Left lung (tissue), 14 donors: ENCODE measurements at places on chromosomes 5 and 9. TPM values are rescaled to one million over a fixed set of nuclear protein-coding genes. Genes with fewer than 3 reads are reported as not detected.

TLR4 gene
- polyA plus RNA-seq: 13.1 TPM

DNA sequence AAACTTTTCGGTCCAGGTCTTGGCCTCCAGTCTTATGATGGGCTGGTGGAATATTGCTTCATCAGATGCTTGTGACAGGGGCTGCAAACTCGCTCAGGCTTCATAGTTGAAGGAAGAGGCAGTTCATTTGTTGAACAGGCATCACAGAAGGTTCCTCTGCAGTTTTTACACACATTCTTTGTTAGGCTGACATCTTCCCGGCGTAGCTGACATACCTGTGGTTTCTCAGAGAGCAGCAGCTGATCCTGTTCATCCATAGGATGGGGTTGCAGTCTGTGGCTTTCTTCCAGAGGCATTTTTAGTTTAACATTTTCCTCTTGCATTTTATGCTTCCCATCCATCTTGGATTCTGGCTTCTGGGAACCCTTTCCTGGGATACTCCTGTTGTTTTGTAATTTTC, 1255.2 kb downstream of the EFNA5 start:
- DNase-seq: no peak

REEP5 gene
- polyA plus RNA-seq: 70.1 TPM

DNA sequence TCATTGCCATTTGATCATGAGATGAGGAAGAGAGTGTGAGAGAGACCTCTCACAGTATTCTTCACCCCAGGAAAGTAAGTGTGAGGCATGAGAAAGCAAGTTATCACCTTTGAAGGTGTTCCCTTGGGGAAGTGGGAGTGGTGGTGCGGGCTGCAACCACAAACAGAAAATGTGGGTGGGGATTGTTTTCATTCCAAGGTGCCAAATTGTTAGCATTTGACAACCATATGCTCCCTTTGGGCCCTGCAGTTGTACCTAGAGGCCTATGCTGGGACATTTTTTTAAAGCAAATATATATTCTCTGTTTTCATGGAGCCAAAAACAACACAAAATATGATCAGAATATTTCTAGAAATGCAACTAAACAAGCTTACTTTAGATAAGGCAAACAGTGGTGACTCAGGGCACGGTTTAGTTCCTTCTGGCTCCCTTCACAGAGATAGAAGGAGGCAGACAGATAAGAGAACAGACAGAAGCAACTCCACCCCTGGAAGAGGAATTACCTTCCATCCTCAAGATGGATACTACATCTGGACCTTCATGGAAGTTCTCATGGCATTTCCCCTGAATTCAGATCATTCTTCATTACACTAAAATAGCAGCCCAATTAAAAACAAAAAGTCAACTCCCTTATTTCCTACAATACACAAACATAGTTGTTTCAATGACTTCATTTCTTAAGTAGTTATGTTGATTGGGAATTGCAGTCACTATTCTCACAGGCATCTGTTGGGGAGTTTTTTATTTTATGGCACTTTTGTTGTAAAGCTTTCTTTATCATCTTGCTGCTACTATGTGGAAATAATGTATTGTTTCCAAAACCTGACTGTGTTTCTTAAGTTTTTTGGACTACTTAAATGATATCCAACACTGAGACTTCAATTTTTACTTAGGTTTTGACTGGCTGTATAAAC, 416.6 kb downstream of the PLK2 start:
- no peak for DNase-seq

- no peak for DNase-seq
Observed at GRCh38 chr5:144361406-144361805, 190.7 kb downstream of the KCTD16 start.

GFI1B gene
- polyA plus RNA-seq: 1.4 TPM

GRCh38 chr9:119768266-119768665, 399.0 kb upstream of the BRINP1 start:
- no peak for DNase-seq

GRCh38 chr9:3138231-3139229, 294.6 kb upstream of the PUM3 start:
- no peak for DNase-seq

- DNase-seq: no peak
Observed at GRCh38 chr5:178440181-178440580, 150.0 kb downstream of the COL23A1 start.

MIER3 gene
- polyA plus RNA-seq: 36.4 TPM

DNA sequence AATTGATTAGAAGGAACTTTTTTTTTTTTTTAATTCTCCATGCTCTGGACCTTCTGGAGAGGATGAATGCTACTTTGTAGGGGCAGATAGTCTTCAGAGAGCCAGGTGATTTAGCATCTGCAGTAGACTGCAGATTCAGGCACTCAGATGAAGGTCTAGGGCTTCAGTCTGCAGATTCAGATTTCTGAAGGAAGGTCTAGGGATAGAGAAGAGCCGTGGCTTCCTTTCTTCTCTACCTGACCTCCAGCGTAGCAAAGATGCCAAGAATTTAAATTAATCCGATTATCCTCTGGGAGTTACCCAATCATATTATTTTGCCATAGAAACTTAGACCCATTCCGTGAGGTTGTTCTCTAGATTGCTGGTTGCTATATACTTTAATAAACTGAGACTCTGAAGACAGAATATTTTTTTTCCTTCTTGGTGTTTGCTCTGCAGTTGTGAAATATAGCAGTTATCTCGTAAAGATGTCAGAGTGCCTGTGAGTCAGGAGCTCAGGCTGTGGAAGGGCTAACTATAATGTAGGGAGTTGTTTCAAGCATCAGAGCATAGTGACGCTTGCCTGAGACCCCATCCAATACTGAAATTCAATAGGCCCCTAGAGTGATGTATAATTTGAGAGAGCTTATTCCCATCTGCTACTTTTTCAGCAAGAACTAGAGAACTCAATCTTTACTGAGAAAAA, 132.7 kb upstream of the SLC12A2 start:
- DNase-seq: no peak

DNA sequence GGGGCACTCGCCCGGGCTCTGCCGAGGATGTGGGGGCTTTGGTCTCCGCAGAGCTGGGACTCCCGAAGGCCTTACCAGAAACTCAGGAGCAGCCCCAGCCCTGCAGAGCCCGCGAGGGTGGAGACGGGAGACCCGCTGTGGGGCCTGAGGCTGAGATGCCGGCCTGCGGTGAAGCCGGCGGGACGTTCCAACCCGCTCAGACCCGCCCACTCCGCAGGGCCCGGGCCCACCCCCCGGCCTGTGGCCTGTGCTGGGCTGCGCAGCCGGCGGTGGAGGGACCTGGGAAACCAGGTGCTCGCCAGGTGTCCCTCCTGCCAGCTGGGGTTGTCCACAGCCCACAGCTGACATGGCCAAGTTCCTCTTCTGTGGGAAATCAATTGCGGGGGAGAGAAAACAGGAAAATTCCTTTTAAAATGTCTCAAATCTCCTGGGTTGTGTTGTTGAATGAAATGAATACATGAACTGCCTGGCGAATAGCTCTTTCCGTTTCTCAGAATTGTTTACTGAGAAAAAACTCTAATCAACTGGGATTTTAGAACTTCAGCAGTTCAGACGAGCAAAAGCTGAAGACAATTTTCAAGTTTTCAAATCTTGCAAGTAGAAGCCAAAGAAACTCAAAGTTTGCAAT, 49.0 kb upstream of the IRX4 start:
- DNase-seq: peak; percentile 79

- no peak for DNase-seq
Observed at GRCh38 chr9:71858812-71859211, 52.2 kb downstream of the ABHD17B start.

ACER2 gene
- 2.9 TPM for polyA plus RNA-seq

GRCh38 chr5:179346875-179347274, 1.6 kb upstream of the ADAMTS2 start:
- no peak for DNase-seq

GRCh38 chr9:83041771-83042170, 21.2 kb downstream of the RASEF start:
- DNase-seq: no peak

DNA sequence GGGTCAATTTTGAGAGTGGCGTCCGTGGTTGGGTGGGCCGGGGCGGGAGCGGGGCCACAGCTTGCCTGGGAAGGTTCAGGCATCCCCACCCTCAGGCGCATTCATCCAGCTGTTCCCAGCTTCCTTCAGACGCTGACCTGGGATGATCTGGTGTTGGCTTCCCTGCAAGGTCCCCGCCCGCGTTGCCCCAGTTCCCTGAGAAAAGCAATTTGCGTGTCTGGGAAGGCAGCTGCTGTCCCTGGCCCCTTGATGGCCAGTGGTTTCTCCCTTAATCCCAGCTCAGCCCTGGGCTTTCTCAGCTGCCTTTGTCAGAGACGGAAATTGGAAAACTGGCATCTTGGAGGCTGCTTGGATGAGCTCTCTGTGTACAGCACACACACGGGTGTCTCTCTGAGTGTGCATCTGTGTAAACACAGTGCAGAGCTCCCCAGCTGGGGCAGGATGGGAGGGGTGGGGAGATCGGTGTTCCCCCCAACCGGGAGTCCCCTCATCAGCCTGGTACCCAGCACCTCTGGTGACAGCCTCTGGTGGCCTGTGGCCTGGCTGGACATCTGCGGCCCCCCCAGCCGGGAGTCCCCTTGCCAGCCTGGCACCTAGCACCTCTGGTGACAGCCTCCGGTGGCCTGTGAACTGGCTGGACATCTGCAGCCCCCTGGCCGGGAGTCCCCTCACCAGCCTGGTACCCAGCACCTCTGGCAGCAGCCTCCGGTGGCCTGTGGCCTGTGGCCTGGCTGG, 94.0 kb downstream of the COL5A1 start:
- no peak for DNase-seq

DNA sequence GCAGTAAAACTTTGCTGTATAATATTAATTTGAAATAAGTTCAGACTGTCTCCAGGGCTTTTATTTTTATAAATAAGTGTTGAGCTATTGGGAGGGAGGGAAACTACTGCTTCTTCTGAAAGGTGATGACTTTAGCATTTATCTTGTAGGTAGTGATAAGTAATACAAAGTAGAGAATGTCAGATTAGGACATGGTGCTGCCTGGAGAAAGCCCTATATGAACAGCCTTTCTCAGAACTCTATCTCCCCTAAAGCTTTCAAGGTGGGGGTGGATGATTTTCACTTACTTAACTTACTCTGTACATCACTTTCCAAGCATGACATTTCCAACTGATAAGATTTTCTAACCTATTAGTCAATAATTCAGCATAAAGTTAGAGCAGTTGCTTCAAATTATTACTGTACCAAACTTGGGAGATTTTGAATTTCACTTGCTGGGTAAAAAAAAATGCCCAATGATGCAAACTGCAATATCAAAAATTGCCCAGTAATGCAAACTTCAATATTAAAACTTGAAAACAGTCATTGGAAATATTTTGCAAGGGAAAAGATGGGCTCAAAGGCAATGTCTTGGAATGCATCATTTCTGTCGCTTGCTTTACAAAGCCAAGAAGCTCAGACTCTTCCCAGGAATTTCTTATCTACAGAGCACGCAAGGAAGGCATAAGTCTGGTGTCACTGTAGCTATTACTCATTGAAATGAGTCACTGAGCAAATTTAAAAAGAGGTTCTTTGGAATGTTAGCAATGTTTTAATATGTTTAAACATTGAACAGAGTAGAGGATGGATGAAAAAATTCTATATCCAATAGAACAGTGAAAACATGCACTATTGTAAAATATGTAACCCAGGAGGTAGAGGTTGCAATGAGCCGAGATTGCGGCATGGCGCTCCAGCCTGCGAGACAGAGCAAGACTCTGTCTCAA, 569.5 kb downstream of the PSAT1 start:
- DNase-seq: no peak

- DNase-seq: no peak
Observed at GRCh38 chr9:117612317-117612716, 91.9 kb upstream of the TLR4 start.

GRCh38 chr5:16912080-16912479, 24.0 kb downstream of the MYO10 start:
- DNase-seq: no peak

JAK2 gene
- polyA plus RNA-seq: 14.4 TPM

GRCh38 chr5:170104299-170104698, 1.4 kb upstream of the FOXI1 start:
- no peak for DNase-seq

CRB2 gene
- 0.21 TPM for polyA plus RNA-seq

DNA sequence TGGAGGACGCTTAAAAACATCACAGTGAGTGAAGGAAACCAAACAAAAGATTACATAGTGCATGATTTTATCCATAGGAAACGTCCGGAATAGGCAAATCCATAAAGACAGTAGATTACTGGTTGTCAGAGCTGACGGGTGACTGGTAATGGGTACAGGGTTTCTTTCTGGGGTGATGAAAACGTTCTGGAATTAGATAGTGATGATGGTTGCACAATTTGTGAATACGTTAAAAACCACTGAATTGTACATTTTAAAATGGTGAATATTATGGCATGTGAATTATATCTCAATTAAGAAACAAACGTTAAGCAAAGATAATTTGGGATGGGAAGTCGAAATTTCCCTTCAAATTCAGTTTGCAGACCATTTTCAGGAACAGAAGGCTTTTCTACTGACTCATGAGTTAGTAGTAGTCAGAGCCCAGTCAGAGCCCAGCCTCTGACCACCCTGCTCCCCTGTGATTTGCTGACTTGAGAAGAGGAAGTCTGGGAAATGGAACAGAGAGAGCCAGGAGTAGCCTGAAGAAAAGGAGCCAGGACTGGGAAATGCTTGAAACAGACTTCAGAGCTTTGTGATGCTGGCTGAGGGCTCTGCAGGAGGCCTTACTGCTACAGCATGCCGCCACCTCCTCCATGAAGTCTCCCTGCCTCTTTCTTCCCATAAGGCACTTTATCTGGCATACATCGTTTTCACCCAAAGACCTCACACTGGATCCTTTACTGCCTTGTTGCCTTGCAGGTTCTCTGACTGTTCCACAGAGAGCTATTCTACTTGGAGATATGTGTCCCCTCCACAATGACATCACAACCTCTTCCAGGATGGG, 46.4 kb upstream of the CTNNA1 start:
- no peak for DNase-seq

DNA sequence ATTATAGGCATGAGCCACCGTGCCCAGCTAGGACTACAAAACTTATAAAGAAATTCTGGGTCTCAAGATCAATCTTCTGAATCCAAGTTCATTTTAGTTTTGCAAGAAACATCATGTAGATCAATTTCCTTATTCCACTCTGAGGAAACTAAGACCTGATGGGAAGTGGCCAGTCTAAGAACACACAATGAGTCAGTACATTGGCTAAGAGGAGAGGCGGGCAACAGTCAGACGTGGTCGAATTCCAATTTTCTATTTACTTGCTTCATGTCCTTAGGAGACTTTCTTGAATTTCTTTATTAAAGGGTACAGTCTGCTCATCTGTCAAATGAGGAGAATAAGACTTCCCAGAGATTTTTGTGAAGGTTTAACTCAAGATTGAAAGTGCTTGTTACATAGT, 432.1 kb upstream of the BRINP1 start:
- DNase-seq: no peak

- DNase-seq: no peak
Observed at GRCh38 chr9:3215658-3216057, 310.1 kb downstream of the RFX3 start.

- DNase-seq: no peak
Observed at GRCh38 chr5:164934039-164934438, 1428.6 kb downstream of the MAT2B start.

GRCh38 chr5:149182241-149182640, 40.9 kb downstream of the ABLIM3 start:
- no peak for DNase-seq
